Common myeloid progenitor, CD34-positive (primary cell): ENCODE measurements at places on chromosomes 2 and 18.

DNA sequence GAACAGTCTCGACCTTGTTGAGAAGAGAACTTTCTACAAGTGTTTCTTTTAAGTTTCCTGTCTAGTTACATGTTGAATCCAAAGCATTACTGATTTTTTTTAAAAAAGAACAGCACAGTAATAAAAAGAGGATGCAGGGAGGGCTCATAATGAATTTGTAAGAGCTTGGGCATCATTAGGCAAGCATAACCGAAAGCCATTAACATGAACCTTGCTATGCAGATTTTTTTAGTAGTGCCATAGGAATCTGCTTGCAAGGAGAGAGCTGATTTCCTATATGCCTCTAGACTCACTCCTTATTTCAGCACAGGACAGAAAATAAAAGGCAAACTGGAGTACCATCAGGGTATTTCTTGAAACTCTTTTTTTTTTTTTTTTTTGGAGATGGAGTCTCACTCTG lies 5.2 kb downstream of the LRRC30 start:
- DNase-seq = no peak

DNA sequence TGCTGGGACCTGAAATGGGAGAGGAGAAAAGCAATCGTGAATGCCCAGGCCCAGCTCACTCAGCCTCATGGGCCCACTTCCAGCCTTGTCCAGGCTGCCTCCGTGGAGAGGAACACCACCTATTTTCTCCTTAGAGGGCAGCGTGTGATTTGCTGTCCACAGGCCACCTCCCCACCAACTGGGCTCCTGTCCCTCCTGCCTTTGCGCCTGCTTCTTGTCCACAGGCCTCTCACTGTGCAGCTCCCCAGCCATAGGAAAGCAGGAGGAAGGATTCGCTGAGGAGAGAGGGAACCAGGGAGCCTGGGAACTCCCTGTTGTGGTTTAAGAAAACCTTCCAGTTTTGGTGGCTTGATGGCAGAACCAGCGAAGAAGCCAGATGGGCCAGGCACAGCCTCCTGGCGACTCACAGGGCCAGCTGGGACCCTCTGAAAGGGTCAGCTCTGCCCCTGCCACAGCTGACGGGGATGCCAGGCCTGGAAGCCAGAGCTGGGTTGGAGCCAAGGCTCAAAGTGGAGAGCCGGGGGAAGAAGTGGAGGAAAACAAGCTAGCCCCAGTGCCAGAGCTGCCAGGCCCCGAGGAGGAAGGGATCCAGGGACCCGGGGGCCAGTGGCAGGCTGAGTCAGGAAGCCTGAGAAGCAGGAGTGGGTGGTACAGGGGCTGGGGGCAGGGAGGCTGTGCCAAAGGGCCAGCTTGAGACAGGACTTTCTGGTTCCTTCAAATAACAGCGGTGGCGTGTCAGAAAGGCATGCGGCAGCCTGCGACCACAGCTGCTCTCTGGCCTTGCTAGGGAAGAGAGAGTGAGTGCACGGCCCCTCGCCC lies 9.9 kb downstream of the TMBIM1 start:
- no peak for DNase-seq

- DNase-seq = no peak
Measured at GRCh38 chr2:46390901-46391395, 88.4 kb upstream of the TMEM247 start.

DNA sequence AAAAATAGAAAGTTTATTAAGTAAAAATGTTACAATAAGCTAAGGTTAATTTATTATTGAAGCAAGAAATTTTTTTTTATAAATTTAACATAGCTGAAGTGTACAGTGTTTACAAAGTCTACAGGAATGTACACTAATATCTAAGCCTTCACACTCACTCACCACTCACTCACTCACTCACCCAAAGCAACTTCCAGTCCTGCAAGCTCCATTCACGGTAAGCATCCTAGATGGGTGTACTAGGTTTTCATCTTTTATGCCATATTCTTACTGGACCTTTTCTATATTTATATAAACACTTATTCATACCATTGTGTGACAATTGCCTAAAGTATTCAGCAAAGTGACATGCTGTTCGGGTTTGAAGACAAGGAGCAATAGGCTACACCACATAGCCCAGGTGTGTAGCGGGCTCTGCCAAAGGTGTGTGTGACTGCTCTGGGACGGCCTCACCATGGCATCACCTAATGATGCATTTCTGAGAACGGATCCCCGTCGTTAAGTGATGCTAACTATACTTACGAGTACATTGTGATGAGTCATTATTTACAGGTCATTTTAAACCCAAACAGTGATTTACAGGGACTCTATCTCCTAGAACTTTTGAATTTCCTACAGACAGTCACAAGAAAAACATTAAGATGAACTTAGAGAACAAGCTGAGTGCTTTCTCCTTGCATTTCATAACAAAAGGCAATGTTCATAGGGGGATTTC lies 76.3 kb upstream of the ID2 start:
- no peak for DNase-seq

DNA sequence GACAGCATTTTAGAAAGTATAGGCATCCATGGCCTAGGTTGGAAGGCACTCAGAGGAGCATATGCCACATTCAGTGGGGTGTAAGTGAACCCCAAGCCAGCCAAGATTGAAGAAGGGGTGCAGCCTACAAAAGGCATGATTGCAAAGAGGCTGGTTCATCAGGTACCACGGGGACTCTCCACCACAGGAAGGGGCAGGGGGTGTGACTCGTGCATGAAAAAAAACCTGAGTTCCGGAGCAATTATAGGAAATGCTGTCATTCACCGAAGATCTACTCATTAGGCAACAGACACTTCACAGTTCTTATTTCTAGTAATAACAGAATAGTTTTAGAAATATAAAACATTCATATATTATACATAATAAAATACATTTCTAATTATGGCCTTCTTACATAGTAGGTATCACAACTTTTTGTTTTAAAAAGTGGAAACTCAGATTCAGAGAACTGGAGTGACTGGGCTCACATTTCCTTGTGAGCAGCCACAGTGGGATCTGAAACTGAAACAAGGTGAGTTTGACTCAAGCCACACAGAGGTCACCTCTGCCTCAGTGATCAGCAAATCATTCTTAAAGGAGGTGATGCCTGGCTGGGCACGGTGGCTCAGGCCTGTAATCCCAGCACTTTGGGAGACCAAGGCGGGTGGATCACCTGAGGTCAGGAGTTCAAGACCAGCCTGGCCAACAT lies 188.4 kb upstream of the GYPC start:
- peak; percentile 8 for DNase-seq

- DNase-seq = peak; percentile 55
Measured at GRCh38 chr2:20093263-20094141, 42.1 kb upstream of the LAPTM4A start.

GRCh38 chr18:56921896-56922480 lies 224.9 kb upstream of the BOD1L2 start:
- DNase-seq = no peak

- DNase-seq = peak; percentile 67
Measured at GRCh38 chr2:218981881-218982585, 3.0 kb downstream of the FEV start.

DNA sequence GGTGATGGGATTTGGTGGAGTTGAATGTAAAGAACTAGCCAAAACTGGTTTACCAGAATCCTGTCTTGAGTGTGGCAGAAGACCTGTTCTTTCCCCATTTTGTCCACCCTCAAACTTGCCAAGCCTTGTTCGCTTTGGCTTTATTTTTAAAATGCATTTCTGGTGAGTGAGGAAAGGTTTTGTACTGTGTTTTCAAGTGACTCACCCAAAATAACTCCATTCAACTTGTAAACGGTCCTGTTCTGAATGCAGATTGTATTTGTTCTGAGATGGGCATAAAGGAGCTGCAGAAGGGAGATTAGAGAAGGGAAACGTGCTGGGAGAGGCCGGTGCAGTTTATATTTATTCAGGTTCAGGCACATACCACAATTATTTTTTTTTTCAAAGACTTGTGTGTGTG lies 5.3 kb upstream of the ITPRID2 start:
- no peak for DNase-seq

GRCh38 chr2:23286758-23287704 lies 97.9 kb upstream of the KLHL29 start:
- DNase-seq = no peak

- peak; percentile 57 for DNase-seq
Measured at GRCh38 chr2:159164457-159164911, 122.0 kb downstream of the WDSUB1 start.

GRCh38 chr2:31901900-31902299 lies 108.9 kb downstream of the MEMO1 start:
- DNase-seq = no peak

- DNase-seq = no peak
Measured at GRCh38 chr2:14480906-14481305, 151.6 kb upstream of the LRATD1 start.

DNA sequence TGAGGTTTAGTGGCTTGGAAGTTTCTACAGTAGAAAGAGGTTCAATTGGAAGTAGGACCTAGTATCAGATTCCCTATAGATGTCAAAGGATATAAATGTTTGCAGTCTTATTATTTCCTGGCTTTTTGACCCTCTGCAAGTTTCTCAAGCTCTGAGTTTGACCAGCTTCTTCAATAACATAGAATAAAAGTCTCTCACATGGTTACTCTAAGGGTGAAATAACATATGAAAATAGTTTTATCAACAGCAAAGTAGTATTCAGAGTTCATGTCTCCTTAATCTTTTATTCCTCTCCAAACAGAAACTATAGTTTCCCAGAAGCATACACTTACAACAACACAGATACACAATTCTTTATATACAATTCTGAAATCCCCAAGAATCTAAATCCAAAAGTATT lies 132.9 kb upstream of the RND3 start:
- DNase-seq = no peak

DNA sequence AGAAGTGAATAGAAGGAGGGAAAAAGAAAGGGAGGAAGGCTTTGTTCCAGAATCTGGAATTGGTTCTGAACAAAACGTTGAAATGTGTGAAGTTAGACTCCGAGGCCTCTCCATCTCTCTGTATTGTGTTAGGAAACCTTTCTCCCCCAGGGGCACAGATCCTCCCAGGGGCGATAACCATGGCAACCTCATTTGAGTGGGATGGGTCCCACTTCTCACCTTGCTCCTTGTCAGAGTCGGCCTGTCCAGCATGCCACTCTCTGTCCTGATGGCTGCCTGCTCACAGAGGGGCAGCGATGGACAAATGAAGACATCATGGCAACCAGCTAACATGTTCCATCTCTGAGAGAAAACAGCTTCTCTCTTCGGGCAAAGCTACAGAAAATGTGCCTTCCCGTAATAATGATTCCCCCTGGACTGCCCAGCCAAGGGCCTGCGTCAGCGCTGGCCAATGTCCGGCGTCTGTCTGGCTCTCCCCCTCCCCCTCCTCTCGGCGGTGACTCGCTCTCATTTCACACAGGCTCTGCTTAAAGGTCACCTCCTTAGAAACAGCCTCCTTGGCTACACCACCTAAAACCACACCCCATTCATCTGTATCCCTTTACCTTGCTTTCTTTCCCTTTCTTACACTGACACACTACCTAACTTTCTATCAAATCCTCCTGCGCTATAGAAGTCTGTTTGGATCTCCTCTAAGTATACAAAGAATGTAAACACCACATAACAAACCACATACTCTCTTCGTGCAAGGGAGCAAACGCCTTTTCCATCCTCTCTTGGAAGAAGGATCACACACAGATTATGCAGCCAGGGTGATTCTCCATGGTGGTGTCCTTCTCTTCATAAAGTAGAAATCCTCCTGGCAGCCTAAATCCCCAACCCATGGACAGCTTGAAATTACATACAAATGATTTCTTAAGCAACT lies 32.1 kb upstream of the TTC39C start:
- no peak for DNase-seq

DNA sequence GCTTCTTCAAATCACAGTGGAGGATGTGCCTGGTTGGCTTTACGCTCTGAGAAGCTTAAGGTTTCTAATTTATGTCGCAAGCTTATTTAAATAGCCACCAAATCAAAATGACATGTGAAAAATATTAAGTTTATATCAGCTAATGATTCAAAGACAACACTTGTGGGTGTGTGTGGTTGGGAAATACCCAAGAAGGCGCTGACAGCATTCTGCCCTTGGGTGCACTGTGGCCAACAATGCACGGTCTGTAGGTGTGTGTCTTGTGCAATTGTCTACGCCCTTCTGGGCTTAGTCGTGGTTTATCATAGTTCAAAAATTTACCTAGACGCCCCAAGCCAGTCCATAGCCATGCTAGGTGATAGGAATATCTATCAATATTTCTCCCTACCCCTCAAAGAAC lies 60.9 kb downstream of the KCTD1 start:
- DNase-seq = peak; percentile 33

- DNase-seq = peak; percentile 38
Measured at GRCh38 chr2:219252900-219253752, at the start of gene TUBA4B. Gene TUBA4B (plus strand): TSS chr2:219253243. CDS start chr2:219253408, 165 bp downstream.

DNA sequence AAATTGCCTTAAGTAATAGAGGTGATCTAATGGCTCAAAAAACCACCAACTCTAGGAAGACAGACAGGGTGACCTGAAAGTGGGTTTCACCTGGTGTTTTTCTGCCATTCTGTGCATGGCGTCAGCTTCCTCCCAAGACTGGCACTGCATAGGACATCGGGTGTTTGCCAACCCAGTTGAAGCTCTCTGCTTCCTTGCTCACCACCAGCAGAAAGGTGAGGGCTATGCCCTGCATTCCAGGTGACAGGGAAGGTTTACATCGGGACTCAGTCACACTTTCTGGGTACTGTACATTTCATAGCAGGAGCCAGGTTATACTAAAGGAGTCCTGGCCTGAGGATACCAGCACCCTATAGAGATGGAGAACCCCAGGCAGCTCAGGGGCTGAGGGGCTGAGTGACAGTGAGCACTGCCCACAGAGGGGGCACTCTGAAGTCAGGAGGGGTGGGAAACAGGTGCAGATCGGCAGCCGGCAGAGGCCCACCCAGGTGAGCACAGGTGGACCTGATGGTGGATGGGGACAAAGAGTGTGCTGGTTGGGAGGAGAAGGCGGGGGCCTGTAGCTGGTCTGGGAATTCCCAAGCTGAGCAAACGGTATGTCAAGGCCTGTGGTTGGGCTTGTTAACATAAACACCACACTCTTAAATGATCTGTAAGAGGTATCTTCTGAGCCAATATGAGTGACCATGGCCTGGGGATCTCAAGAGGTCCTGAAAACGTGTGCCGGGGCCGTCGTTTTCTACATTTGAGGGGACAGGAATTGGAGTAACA lies 18.1 kb downstream of the TPRKB start:
- no peak for DNase-seq

DNA sequence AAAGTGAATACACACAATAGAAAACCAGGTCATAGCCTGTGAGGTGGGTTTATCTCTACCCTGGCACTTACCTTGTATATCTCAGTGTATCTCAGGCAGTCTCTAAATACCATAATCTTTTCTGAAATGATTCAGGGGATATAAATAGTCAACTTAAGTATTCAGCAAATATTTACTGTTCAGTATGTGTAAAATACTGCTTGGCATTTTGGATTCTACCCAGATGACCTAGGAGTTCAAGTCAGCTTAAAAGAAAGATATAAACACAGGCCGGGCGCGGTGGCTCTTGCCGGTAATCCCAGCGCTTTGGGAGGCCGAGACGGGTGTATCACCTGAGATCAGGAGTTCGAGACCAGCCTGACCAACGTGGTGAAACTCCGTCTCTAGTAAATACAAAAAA lies 23.8 kb downstream of the GRHL1 start:
- no peak for DNase-seq

GRCh38 chr18:45852631-45853030 lies 27.2 kb downstream of the SIGLEC15 start:
- DNase-seq = no peak

- peak; percentile 93 for DNase-seq
Measured at GRCh38 chr2:170973492-170974303, 44.6 kb downstream of the GORASP2 start.
